ENCODE measurements at places on chromosomes 1 and 21.

DNA sequence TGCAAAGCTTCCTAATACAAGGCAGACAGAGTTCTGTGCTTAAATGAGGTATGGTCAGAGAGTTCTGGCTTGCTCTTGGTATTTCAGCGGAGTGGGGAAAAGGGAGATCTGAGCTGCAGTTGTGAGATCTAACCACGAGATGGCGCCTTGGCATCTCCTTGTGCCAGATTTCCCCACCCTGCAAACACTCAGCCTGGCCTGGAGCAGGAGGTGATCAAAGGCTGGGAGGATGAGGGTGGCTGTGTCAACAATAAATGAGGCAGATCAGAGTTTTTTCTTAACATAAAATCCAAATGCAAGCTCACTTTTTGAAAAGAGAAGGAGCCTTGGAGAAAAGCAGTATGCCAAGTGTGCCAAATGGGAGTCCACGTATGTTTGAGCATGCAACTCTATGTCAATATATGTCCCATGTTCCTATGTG, 4.1 kb upstream of the TFAP2E start:
- DNase-seq: peak; percentile 30

- no peak for DNase-seq
These were observed 39.5 kb upstream of the RD3 start for GRCh38 chr1:211531194-211532087.

DNA sequence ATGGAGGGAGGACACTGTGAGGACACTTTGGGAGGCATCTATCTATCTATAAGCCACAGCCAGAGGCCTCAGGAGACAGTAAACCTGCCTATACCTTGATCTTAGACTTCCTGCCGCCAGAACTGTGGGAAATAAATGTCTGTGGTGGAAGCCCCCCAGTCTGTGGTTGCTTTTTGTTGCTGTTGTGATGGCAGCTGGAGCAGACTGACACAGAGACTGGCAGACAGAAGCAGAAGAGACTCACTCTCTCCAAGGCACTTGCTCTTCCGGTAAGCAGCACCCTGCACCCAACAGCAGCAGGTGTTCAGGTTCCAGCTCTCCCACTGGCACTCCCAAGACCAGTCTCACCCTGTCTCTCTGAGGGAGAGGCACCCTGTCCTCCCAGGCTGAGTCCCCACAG, 297.6 kb downstream of the TTLL7 start:
- DNase-seq: no peak

DNA sequence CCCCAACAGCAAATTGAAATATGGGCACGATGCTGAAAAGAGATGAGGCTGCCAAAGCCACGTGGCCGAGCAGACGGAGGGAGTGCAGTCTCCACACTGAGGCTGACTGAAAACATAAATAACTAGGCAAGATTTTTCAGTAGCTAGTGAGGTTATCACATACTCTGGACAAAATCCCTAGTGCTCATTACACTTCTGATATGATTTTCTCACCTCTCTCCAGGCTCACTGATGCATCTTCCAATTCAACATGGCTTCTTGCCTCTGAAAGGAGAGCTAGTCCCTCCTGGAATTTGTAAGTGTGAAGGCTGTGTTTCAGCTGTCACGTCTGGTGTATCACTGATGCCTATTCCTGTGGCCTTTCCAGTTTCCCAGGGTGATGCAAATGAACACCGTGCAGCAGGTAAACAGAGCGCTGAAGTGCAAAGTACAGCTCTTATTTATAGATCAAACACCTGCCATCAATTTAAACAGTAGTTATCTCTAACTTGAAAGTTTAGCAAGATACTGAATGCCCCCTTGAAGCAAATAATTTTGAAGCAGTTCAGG, 656.1 kb downstream of the KIF26B start:
- DNase-seq: no peak

- no peak for DNase-seq
These were observed 156.6 kb upstream of the RAB4A start for GRCh38 chr1:229114315-229114714.

DNA sequence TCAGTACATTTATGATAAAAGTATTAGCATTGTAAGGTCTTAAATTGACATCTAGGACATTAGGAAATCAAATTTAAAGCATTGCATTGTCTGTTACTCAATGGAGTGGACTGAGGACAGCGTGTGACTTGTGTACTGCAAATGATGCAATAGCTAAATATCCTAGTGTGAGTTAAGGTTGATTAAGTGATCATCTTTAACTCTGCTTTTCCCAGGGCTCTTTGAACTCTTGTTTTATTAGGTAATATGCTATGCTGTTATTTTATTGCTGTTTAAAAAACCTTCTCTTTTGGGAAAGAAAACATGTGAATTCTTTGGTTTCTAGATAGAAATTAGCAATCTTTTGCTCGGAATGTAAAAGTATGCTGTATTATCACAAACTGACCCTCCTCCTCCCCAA, 38.6 kb downstream of the NFIA start:
- DNase-seq: no peak
